ENCODE measurements at places on chromosomes 5 and 9. TPM values are rescaled to one million over a fixed set of nuclear protein-coding genes. Genes with fewer than 3 reads are reported as not detected.

The ACO1 gene
- polyA plus RNA-seq, result 44.7 TPM

The CDK9 gene
- polyA plus RNA-seq, result 79.6 TPM

The TAF11L14 gene
- not detected for polyA plus RNA-seq

The MVB12B gene
- 15.1 TPM for polyA plus RNA-seq

The LEAP2 gene
- polyA plus RNA-seq, result 5.0 TPM

The CCNJL gene
- 9.5 TPM for polyA plus RNA-seq

The PTPN3 gene
- polyA plus RNA-seq, result 51.6 TPM

The PDE6A gene
- 0.20 TPM for polyA plus RNA-seq

The ARL14EPL gene
- polyA plus RNA-seq, result not detected

The ZFP2 gene
- 9.4 TPM for polyA plus RNA-seq

The LHX2 gene
- polyA plus RNA-seq, result 0.25 TPM

The CAMK4 gene
- polyA plus RNA-seq, result 4.2 TPM

DNA sequence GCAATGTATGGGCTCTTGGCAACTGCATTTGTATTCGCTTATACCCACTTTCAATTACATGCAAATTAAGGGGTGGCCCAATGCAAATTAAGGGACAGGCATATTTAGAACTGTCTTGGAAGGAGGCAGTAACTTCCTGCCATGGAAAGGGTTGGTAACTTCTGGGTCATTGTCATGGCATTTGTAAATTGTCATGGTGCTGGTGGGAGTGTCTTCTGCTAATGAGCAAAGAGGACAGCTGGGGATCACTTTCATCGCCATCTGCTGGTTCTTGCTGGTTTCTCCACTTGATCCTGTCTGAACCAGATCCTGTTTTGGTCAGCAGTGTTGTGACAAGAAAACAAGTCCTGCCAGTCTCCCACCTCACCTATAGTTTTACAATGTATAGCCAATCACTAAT is 23.3 kb upstream of the UGT3A2 start:
- DNase-seq, result no peak

DNA sequence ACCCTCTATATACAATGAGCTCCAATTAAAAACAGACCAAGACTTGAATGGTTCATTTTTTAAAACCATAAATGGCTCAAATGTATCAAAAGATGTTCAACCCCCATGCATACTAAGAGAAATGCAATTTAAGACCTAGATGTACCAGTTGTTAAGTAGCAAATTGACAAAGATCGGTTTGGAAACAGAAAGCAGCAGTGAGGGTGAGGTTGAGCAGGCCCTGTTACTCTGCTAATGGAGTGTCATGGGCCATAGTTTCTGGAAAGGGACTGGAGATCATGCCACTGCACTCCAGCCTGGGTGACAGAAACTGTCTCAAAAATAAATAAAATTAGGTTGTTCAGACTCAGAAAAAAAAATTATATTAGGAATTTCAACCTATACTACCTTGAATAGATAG is 55.0 kb downstream of the FNBP1 start:
- DNase-seq, result no peak

- DNase-seq, result no peak
Observed at GRCh38 chr5:143222287-143223231, 180.9 kb downstream of the NR3C1 start.

GRCh38 chr5:127307868-127308267 is 17.3 kb downstream of the MEGF10 start:
- no peak for DNase-seq

DNA sequence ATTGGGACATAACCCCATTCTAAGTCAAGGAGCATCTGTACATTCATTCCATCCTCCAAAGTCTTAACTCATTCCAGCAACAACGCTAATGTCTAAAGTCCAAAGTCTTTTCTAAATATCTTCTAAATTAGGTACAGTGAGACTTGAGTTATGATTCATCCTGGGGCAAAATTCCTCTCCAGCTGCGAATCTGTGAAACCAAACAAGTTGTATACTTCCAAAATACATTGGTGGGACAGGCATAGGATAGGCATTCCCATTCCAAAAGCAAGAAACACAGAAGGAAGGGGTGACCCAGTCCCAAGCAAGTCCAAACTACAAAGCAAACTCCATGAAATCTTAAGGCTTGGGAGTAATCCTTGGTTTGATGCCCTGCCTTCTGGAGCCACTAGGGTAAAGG is 97.6 kb upstream of the FANCC start:
- DNase-seq, result no peak

DNA sequence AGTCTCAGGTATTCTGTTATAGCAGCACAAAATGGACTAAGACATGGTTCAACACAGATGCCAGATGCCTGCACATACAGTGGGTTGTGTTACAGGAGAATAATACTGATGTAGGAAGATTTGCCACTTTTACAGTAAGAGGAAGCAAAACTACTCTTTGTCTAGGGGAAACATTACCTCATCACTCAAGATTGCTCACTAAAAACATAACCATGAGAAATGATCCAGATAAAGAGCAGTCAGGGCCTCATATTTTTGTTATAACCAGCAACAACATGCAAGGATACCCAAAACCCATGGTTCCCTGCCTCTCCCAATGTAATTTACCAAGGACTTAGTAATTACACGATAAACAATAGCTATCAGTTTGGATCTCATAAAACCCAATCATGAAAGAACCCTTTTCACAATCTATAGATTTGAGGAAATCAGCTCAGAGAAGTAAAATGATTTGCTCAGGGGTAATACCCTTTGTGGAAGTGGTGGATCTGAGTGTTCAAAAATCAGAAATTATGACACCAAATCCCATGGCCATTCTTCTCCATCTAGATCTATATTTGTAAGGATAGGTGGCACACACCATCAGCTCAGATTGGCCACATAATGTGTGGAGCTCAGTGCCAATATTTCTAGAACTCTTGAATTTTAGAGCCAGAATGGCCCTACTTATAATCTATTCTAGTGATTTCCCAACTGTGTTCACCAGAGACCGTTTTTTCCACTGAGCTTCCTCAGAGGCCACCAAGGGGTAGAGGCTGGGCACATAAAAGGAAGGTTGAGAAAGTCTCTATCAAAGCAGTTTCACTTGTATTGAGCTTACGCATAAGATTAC is 27.8 kb downstream of the DPYSL3 start:
- no peak for DNase-seq

GRCh38 chr9:130745829-130746228 is 52.2 kb downstream of the EXOSC2 start:
- DNase-seq, result no peak

GRCh38 chr5:104385906-104386305 is 823.3 kb upstream of the NUDT12 start:
- peak; percentile 5 for DNase-seq

GRCh38 chr9:81397481-81398381 is 291.6 kb downstream of the TLE1 start:
- DNase-seq, result no peak

GRCh38 chr5:154236011-154236410 is 45.5 kb downstream of the GALNT10 start:
- no peak for DNase-seq

GRCh38 chr9:133476036-133476931 is 2.6 kb downstream of the SLC2A6 start:
- DNase-seq, result no peak

DNA sequence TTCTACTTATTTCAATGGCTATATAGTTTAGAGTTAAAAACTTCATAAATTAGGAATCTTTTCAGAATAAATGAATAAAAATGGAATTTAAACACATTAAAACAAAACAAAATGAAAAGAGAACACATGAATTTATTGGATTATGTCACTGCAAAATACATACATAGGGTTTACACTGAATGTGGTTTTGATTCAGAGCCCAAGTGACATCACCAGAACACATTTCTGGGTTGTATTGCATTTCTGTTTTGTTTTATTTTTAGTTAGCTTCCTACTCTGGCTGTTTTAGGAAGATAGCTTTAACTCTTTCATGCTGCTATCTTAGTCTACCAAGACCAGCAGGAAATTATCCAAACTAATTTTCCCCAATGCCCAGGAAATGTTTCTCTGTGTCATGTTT is 1935.0 kb downstream of the EFNA5 start:
- DNase-seq, result no peak

GRCh38 chr5:159928122-159928909 is 12.0 kb downstream of the ADRA1B start:
- DNase-seq, result no peak

GRCh38 chr9:137673886-137674285 is 55.1 kb downstream of the EHMT1 start:
- no peak for DNase-seq

DNA sequence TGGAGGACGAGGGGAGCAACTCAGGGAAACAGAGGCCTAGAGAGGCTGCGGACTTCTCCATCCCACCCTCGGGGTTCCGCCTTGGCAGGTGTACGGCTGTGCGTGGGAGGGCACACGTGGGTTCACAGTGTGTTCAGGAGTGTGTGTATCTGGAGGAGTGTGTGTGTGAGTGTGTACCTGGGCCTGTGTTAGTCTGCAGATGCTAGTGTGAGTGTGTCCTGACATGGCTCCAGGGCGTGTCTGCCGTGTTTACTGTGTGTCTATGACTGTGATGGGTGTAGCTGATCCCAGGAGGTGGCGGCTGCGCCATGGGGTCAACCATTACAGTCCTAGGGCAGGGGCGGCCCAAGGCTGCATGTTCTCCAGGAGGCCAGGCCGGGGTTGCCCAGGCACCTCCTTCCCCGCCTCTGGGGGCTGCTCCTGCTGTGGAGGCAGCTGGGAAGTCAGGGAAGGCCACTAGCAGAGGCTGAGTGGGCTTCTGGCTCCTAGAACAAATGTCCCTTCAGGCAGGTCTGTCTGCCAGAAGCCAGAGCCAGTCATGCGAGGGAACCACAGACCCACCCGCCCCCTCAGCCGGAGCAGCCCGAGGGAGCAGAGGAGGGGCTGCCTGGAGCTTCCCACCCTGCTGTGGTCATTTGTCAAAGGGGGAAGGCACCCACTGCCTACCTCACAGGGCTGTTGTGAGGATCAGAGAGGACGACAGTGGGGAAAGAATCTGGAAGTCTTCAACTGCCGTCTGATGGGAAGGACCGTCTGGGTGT is 21.4 kb downstream of the CRB2 start:
- DNase-seq, result no peak

DNA sequence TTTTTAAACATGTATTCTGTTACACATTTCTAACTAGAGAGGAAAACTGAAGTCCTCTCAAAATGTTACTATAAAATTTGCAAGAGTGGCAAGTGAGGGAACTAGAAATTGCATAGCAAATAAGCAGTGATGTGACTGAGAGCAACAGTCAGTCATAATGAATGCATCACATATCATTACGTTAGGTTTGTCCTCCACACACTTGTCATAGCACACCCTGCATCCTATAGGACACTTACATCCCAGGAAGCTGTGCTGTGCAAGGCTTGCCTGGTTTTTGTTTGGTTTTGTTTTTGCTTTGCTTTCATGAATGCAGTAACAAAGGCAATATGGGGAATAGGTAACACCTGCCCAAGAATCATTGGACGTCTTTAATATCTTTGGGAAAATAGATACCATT is 10.8 kb downstream of the NFIB start:
- no peak for DNase-seq

DNA sequence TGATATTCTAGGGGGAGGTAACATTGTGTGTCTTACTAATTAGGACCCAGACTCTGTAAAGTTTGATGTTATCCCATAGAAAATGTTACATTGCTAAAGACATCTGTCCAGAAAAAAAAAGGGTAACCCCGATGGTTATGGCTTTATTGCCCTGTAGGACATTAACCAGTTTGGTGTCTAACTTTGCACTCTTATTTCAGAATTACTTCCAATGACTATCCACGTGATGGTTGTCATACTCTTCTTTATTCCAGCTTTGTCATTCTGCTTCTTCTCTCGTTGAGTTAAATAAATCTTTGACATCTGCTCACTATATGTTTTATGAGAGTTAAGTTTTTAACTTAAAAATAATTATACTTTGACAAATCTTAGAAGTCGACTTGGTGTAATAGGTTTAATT is 180.4 kb upstream of the ANKRD55 start:
- no peak for DNase-seq

- no peak for DNase-seq
Observed at GRCh38 chr9:124512806-124513204, 5.6 kb upstream of the NR5A1 start.

GRCh38 chr5:40198736-40199135 is 481.0 kb upstream of the PTGER4 start:
- DNase-seq, result no peak

- DNase-seq, result no peak
Observed at GRCh38 chr5:5066276-5067186, 73.6 kb upstream of the ADAMTS16 start.
